Stimulated activated CD8-positive, alpha-beta memory T cell treated with anti-CD3 and anti-CD28 coated beads, Interleukin-4, amount 100 ng/mL, for 1 hour (primary cell): ENCODE measurements at places on chromosomes 7 and 10.

DNA sequence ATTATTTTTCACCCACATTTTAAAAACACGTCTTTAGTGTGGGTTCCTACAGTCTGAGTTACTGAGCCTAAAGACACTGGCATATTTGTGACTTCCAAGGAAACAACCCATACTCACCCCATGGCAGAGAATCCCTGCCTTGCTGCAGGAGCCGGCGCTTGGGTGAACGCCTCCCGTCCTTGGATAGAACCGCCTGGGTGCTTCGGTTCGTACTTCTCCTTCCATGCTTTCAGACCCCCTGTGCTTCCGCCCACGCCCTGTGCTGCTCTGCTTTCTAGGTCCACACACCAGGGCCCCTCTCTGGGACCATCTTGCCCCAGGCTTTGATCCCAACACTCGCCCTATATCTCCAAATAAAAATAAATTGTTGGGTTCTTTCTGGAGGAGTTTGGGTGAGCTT is 125.8 kb downstream of the PTPRN2 start:
- DNase-seq = no peak

- DNase-seq = no peak
Measured at GRCh38 chr7:74350751-74351150, 61.5 kb downstream of the CLIP2 start.

DNA sequence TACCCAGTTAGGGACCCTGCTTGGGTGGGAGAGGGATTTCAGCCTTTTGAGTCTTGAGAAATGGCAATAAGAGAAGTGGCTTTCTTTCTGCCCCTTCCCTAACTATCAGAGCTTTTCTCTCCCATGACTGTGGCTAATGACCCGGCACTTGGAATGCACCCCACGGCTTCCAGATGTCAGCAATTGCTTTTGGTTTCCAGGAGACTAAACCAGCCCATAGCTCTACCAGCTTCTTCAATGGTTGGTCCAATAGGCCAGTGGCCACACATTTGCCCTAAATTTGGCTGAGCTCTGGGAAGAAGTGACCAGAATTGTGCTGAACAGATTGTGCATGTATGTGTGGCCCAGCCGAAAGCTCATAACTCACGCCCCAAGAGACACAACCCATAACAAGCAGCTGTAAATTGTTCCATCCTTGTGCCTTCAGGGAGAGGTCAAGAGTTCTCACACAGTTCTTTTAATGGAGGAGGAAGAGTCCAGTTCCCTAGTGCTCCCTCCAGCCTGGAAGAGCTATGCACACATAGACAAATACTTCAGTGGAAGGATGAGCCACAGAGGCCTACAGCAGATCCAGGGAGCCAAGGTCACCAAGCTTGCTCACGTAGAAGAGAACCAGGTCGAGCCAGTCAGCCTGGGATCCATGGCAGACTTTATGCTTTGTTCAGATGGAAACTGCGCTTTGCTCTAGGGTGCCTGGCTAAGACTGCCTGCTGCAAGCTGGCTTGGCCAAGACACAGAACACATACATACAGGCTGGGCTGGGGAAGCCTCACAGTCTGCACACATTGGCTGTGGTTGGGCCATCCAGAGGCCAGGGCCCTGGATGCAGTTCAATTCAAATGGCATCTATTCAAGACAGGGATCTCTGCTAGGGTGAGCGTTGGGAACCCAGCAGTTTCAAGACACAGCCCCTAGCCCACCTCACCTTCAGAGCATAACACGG is 131.8 kb upstream of the HABP2 start:
- no peak for DNase-seq

GRCh38 chr7:8114175-8114574 is 145.6 kb downstream of the GLCCI1 start:
- DNase-seq = no peak

DNA sequence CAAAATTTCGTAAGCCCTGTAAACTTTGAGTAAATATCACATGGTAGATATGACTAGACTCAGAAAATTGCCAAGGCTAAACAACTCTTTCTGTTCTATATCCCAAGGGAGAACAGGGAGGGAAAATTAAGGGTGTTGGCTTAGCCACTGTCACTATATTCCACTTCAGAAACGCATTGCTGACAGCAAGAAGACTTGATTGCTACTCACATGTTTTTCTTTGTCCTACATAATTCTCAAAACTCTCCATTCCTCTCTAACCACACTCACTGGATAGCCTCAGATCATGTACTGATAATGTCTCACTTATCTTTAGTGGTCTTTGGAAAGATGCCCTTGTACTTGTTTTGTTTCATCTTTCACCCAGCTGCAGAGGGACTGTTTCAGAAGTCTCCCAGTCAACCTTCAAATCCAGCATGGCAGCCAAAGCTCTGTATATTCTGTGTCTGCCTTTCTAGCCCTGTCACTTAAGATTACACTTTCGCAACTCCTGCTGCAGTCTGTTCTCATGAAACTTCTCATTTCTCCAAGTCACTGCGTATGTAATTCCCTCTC is 582.4 kb upstream of the FZD8 start:
- DNase-seq = no peak

- no peak for DNase-seq
Measured at GRCh38 chr10:44465401-44466115, 80.7 kb upstream of the CXCL12 start.

DNA sequence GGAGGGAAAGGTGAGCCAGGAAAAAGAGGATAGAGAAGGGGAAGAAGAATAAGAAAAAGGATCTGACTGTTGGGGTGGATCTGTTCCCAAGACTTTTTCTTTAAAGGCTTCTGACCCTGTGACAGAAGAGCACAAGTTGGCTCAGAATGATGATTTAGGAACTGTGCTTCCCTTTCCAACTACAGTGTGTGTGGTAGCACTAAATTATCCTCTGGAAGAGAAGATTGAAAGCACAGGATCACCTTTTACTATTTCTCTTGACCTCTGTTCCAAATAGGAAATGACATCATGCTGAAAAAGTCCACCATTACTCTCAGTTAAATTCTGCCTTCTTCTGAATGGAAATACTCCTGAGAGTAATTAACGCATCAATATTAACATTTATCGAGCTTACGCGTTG is 47.2 kb downstream of the VAX1 start:
- DNase-seq = no peak

- no peak for DNase-seq
Measured at GRCh38 chr10:92239600-92240288, 51.1 kb downstream of the CPEB3 start.

- no peak for DNase-seq
Measured at GRCh38 chr10:103125323-103126267, 67.5 kb downstream of the NT5C2 start.

DNA sequence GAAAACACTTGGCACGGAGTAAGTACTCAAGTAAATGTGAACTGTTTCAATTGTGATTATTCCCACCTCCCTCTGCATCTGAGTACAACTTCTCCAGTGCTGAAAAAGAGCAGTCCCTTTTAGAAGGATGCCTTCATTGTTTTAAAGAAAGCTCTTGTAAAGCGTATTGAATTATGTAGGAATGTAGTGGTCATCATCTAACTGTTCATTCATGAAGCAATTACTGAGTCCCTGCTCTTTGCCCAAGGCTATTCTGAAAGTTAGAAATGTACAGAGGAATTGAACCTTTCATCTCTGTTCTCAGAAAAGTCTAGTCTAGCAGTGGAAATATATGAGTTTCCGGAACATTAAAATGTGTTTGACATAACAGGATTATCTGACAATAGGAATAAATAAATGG is 127.8 kb downstream of the CACNB2 start:
- DNase-seq = no peak

- DNase-seq = no peak
Measured at GRCh38 chr10:271201-271600, 135.9 kb downstream of the ZMYND11 start.

DNA sequence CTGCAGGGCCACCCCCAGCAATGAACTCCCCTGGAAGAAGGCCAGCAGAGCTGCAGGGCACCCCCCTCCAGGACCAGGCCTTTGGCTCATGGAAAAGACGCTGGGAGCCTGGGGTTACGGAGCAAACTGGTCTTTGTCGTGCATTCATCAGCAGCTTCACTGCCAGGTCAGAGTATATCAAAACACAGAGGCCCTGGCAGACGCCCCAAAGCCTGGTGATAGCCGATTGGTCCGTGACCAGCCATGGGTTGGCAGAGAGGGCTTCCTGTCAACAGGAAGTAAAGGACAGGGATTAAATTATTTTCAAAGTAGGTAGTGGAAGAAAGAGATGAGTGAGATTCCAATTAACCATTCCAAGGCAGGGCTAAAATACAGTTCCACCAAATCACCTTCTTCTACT is 9.0 kb downstream of the PRKAG2 start:
- no peak for DNase-seq

- DNase-seq = no peak
Measured at GRCh38 chr7:8389593-8390261, 43.7 kb upstream of the NXPH1 start.

- no peak for DNase-seq
Measured at GRCh38 chr10:71392292-71392691, 4.4 kb upstream of the CDH23 start.

GRCh38 chr7:92765725-92766124 is 70.6 kb downstream of the CDK6 start:
- no peak for DNase-seq

DNA sequence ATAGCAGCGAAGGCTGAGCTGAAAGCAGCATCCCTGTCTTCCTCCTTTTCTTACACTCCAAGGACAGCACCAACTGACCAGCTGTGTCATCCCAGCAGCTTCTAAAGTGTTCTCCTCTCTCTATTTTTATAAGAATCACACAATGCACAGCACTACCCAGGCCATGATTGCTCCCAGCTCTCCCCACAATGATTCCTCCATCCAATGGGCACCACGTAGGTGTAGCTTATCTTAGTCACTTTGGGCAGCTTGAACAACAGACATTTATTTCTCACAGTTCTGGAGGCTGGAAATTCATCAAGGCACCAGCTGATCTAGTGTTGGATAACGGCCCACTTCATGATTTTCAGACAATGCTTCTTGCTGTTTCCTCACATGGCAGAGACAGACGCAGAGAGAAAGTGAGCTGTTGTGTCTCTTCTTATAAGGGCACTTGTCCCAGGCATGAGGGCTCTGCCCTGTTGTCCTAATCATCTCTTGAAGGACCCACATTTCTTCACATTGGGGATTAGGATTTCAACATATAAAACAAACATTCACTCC is 92.0 kb upstream of the CDC14C start:
- no peak for DNase-seq

DNA sequence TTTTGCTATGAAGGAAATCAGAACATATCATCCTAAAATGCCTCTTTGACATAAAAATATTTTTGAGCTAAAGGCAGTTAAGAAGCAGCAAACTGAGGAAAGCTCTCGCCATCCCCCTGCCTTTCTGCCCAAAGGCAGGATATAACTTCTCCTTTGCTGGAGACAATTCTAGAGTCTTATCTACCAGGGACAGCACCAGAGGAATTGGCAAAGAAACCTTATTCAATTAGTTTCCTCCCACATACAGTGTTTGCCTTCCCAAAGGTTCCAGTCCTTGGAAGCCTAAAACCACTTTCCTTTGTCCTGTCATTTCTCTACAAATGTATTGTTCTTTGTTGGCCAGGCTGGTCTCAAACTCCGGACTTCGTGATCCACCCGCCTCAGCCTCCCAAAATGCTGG is 33.7 kb downstream of the MASTL start:
- no peak for DNase-seq

- no peak for DNase-seq
Measured at GRCh38 chr10:63143987-63144386, 10.9 kb downstream of the NRBF2 start.

DNA sequence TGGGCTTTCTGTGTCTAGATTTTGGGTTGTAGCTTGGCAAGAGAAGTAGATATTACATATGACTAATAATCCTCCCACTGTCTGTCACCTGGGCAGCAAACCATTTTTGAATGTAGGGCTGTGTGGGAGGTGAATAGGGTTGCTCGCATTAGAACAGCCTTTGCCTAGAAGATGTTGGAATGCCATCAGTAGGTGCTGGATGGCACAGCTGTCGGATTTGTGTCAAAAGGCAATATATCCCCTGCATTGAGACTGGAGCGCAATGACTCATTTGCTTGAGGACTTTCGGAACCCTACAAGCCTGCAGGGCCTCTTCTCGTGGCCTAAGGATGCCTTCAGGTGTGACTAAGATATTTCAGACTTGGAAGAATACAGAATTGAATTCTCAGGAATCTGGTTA is 323.8 kb downstream of the GPR158 start:
- DNase-seq = no peak

GRCh38 chr10:124605001-124605370 is 139.2 kb downstream of the FAM53B start:
- DNase-seq = no peak

DNA sequence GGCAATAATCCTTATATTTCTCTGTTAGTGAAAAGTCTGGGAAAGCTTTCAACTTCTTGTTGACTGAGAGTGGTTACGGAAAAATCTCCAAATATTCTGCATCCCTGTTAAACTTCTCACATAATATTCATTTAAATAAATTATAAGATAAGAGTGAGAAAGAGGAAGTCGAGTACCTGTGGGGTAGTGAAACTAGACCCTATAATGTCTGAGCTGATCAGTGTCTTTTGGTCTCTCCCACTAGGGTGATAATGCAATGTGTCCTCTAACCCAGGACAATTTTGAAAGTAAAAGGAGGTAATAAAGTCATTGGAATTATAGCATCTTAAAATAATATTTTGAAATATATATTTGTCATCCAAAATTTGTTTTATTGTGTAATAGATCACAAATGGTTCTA is 2.1 kb upstream of the AGR3 start:
- DNase-seq = no peak

- no peak for DNase-seq
Measured at GRCh38 chr10:3476186-3476585, 303.6 kb upstream of the PITRM1 start.
